ENCODE measurements at places on chromosomes 5 and 9. TPM values are rescaled to one million over a fixed set of nuclear protein-coding genes. Genes with fewer than 3 reads are reported as not detected.

Gene SOX30
- not detected for total RNA-seq

Gene PCDHGB7
- total RNA-seq = 6.9 TPM

Gene BTNL9
- total RNA-seq = 1.0 TPM

Gene RANBP3L
- 6.5 TPM for total RNA-seq

Gene FAM221B
- not detected for total RNA-seq

Gene PCDHGA12
- 0.70 TPM for total RNA-seq

Gene ZNG1F
- total RNA-seq = 30.2 TPM

Gene KLHL9
- total RNA-seq = 41.6 TPM

Gene DHX29
- total RNA-seq = 32.9 TPM

Gene AGXT2
- total RNA-seq = 8.0 TPM

Gene MLANA
- not detected for total RNA-seq

Gene HTR1A
- 0.57 TPM for total RNA-seq

Gene GPR107
- total RNA-seq = 23.5 TPM

Gene DMGDH
- 0.16 TPM for total RNA-seq

Gene PLPP7
- not detected for total RNA-seq

Gene PFN3
- not detected for total RNA-seq

Gene SPATA31D4
- total RNA-seq = not detected

Gene NR5A1
- 0.20 TPM for total RNA-seq

Gene DDX4
- not detected for total RNA-seq

Gene MAST4
- 10.4 TPM for total RNA-seq

Gene CTNNA1
- 349 TPM for total RNA-seq

Gene ZNF484
- 10.3 TPM for total RNA-seq

Gene ESM1
- total RNA-seq = 2.6 TPM

Gene CNTFR
- 2.1 TPM for total RNA-seq

Gene HINT2
- total RNA-seq = 31.9 TPM

Data from hepatocyte (in vitro differentiated cells).